ENCODE measurements at places on chromosomes 1 and 21. TPM values are rescaled to one million over a fixed set of nuclear protein-coding genes. Genes with fewer than 3 reads are reported as not detected.

- DNase-seq = no peak
Observed at GRCh38 chr1:109777980-109778625, 14.4 kb upstream of the EPS8L3 start.

DNA sequence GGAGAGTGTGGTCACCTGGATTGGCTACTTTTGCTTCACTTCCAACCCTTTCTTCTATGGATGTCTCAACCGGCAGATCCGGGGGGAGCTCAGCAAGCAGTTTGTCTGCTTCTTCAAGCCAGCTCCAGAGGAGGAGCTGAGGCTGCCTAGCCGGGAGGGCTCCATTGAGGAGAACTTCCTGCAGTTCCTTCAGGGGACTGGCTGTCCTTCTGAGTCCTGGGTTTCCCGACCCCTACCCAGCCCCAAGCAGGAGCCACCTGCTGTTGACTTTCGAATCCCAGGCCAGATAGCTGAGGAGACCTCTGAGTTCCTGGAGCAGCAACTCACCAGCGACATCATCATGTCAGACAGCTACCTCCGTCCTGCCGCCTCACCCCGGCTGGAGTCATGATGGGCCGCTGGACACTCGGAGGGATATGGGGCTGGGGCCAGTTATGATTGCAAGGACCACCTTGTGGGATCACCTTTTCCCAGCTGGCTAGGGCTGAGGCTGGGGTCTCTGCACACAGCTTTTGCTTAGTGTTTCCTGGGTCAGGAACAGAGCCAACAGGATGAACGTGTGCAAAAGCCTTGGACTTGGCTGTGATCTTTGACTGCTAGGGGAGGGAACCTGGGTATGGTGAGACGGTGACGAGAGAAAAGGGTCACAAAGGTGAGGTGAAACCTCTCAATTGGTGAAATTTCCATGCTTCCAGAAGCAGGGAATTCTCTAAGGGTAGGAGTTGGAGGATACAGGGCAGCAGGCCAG lies 4.3 kb upstream of the GNAI3 start:
- no peak for DNase-seq

GRCh38 chr1:10340930-10341590 lies 57.8 kb upstream of the PGD start:
- DNase-seq = no peak

FCGR2B gene
- not detected for total RNA-seq

- no peak for DNase-seq
Observed at GRCh38 chr1:229199261-229200243, 71.4 kb upstream of the RAB4A start.

GRCh38 chr21:14452727-14453241 lies 69.8 kb upstream of the HSPA13 start:
- DNase-seq = no peak

DNA sequence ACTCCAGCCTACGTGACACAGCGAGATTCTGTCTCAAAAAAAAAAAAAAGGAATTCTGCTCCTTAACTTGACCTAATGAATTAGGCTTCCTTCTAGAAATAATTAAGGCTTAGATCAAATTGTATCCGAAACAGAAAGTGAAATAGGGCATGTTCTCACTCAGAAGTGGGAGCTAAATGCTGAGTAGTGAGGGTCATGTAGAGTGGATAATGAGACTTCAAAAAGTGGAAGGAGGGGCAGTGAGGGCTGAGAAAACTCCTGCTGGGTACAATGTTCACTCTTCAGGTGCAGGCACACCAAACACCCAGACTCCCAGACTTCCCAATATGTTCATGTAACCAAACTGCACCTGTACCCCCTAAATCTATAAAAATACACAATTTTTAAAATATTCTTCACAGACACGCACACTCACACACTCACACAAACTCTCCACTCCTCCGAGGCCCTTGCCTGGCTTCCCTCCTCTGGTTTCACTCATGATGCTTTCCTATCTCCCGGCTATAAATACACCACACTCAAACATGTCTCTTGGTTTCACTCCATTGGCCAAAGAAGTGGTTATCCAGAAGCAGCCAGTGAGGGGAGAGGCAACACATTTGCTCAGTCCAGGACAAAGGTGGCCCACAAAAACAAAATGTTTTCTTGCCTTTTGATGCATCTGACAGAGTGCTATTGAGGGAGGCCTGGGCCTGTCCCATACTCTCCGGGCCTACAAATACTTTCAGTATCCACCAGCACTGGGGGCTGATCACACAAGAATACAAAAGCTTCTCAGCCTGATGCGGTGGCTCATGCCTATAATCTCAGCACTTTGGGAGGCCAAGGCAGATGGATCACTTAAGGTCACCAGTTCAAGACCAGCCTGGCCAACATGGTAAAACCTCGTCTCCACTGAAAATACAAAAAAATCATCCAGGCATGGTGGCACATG lies 249.2 kb downstream of the TOMM20 start:
- no peak for DNase-seq

TMEM82 gene
- not detected for total RNA-seq

MYCL gene
- 2.1 TPM for total RNA-seq

Data from endothelial cell of umbilical vein (primary cell).